Colonic mucosa (tissue), 4 donors: ENCODE measurements at places on chromosomes 16 and 17. TPM values are rescaled to one million over a fixed set of nuclear protein-coding genes. Genes with fewer than 3 reads are reported as not detected.

- DNase-seq: no peak
Observed at GRCh38 chr16:24900230-24900629, 54.5 kb downstream of the SLC5A11 start.

DNA sequence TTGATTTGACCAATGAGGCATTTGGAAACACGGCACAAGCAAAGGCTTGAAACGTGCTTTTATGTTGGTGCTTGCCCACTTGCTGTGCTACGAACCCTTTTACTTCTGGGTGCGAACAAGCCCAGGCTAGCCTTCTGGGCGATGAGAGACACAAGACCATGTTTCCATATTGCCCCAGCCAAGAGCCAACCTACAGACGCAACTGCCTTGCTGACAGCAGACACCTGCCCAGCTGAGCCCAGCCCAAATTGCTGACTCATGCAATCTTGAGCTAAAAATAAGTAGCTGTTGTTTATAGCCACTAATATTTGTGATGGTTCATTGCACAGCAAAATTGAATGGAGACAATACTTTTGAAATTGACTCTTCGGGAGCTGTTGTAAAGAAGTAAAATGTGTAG lies 464.5 kb downstream of the WWOX start:
- no peak for DNase-seq

GRCh38 chr17:67526700-67527099 lies 149.6 kb downstream of the PITPNC1 start:
- DNase-seq: no peak

DNA sequence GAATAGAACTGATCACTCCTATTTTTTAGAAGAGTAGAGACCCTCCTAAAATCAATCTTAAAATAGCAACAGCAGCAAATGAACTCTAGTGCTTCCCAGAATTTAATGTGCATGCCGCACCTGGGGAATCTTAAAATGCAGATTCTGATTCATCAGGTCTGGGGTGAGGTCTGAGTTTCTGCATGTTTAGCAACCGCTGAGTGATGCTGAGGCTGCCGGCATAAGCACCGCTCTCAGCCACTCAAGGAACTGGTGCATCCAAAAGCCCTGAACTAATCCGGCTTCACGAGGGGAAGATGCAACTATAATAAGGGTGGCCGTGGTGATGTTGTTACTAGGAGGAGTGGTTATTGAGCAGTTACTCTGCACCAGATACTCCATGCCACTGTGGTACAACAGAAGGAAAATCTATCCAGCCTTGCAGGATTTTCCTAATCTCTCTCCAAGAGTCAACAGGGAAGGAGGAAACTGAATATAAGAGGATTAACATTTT lies 19.7 kb downstream of the SDK2 start:
- DNase-seq: no peak

DNA sequence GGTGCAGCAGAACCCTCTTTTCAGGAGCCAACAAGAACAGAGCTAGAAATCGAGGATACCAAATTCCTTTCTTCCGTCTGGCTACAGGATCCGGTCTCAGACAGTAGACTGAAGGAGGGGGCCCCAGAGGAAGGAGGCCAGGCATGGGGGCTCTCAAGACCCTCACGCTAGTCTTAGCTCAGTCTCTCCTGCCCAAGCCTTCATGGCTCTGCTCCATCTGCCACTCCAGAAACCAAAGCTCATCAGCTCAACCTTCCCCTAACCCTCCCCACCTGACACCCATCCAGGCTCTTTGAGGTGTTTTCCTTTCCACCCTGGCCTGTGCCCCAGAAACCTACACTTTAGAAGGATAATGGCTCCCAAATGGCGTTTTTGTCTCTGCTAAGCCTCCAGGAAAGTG lies 6.2 kb upstream of the TMEM92 start:
- no peak for DNase-seq

The NXPH3 gene
- total RNA-seq: 2.1 TPM

- no peak for DNase-seq
Observed at GRCh38 chr17:34755981-34756636, 176.7 kb downstream of the TMEM132E start.

- no peak for DNase-seq
Observed at GRCh38 chr16:47486856-47487255, 25.7 kb downstream of the PHKB start.

DNA sequence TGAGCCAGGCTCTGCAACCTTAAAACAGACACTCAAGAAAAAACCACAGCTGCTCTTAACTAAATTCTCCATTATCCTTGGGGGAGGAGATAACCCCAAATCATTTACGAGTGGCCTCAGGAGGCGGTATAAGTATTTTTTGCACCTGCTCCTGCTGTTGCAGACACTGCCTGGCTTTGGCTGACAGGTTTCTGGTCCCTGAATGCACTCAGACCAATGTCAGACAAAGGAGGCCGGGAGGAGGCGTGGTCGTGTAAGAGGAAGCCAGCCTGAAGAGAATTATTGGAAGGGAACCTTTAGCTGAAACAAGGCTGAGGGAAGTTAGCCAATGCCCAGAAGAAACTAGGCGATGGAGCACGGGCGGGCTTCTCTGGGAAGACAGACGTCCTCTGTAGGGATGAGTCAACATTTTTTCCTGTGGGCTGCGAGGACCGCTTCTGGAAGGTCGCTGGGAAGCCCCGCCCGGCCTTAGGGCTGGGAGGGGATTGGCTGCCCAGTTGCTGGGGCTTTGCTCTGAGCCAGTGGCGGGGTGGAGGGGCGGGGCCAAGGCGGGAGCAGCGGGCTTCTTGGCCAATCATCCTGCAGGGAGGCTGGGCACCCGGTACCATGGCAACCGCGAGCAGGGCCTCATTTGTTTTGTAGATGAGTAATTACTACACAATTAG lies 82.3 kb downstream of the CCDC182 start:
- DNase-seq: peak; percentile 90

The CCL18 gene
- total RNA-seq: 3.5 TPM
